ENCODE measurements at places on chromosomes 16 and 17. TPM values are rescaled to one million over a fixed set of nuclear protein-coding genes. Genes with fewer than 3 reads are reported as not detected.
A peak's percentile ranks its signal among the peaks of the same experiment; 100 is the strongest.

ZFHX3 gene
- total RNA-seq, result 11.5 TPM

GNGT2 gene
- not detected for total RNA-seq

NOL11 gene
- total RNA-seq, result 35.7 TPM

PSMC3IP gene
- 1.5 TPM for total RNA-seq

- DNase-seq, result no peak
Measured at GRCh38 chr17:28518132-28518531, 12.0 kb downstream of the FOXN1 start.

DNA sequence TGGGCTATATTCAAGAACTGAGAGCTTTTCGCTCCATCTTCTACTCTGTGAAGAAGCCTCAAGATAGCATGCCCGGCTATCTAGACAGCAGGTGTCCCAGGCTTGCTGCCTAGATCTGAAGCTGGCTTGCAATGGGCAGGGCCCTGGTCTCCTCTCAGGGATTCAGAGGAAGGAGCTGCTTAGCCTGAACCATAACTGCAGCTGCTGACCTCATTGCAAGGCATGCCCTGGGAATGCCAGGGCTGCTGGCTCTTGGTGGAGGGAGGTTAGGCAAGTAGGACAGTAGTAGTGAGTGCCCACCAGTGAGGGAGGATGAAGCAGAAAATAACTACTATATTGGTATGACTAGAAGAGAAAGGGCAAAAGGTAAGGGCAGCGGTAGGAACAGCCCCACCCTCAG lies 21.3 kb upstream of the SLC35B1 start:
- DNase-seq, result no peak

DNA sequence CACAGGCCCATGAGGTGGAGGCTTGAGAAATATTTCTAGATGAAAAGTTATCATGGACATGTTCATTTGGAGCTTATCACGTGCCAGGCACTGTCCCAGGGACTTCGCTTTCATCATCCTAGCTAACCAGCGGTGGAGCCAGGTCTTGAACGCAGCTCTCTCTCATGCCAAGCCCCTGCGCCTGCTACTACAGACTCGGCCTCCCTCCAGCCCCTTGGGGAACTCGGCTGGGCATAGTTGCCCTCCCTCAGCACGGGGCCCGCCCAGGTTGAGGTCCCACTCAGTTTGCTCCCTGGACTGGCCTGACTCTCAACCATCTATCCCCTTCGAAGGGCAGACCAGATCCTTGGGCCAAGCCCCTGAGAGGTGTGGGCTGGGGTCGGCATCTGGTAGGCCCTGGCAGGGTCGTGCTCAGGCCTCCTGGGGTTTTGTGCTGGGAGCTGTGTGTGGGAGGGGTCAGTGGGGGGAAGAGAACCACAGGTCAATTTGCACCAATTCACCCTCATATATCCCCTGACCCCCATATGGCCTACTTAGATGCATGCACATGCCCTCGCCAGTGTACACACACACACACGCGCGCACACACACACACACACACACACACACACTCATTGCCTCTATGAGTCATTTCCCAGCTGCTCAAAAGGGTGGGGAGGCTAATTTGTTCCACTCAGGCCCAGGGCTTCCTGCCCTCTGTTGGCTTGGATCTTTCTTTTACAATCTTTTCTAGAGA lies 12.1 kb upstream of the SCN4A start:
- peak; percentile 46 for DNase-seq

GRCh38 chr17:75539967-75540729 lies 14.7 kb downstream of the LLGL2 start:
- DNase-seq, result no peak

GRCh38 chr16:79272141-79272577 lies 328.4 kb downstream of the MAF start:
- no peak for DNase-seq

DNA sequence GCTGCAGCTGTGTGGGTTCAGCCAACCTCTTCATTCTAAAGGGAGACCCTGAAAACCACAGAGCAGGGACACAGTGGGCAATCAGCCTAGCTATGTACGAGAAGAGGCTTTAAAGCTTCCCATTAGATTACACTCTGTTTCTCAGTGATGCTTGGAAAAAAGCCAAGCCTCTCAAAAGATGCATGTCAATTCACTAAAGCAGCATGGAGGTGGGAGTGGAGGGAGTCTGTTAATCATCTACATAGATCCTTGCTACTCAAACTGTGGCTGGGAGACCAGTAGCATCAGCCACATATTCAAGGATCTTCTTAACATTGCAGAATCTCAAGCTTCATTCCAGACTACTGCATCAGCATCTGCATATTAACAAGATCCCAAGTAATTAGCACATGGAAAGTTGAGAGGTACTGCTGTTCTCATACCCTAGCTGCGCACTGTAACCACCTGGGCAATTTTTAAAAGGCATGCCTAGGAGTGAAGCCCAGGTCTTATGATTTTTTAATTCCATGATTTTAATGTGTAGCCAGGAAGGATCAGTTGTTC lies 305.9 kb downstream of the PMP22 start:
- peak; percentile 11 for DNase-seq

DNA sequence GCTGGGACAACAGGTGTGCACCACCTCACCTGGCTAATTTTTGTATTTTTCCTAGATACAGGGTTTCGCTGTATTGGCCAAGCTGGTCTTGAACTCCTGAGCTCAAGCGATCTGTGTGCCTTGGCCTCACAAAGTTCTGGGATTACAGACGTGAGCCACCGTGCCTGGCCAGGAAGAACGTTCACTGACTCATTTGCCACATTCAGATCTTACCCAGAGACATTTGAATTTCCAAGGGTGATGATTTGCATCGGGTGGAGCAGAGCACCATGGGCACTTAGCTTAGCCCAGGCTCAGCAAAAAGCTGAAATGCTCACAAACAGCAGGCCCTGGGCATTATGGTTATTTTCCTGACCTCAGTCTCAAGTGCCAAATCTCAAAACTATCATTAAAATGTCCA lies 14.5 kb upstream of the ADORA2B start:
- DNase-seq, result no peak

- DNase-seq, result no peak
Measured at GRCh38 chr17:63688396-63689020, 11.4 kb downstream of the LIMD2 start.

- no peak for DNase-seq
Measured at GRCh38 chr16:58940609-58941008, 206.5 kb upstream of the GOT2 start.

GRCh38 chr17:40341808-40342503 lies 22.6 kb downstream of the GJD3 start:
- peak; percentile 89 for DNase-seq
